ENCODE measurements at places on chromosomes 2 and 18.

GRCh38 chr2:236446521-236446920 is 123.1 kb upstream of the ACKR3 start:
- no peak for DNase-seq

DNA sequence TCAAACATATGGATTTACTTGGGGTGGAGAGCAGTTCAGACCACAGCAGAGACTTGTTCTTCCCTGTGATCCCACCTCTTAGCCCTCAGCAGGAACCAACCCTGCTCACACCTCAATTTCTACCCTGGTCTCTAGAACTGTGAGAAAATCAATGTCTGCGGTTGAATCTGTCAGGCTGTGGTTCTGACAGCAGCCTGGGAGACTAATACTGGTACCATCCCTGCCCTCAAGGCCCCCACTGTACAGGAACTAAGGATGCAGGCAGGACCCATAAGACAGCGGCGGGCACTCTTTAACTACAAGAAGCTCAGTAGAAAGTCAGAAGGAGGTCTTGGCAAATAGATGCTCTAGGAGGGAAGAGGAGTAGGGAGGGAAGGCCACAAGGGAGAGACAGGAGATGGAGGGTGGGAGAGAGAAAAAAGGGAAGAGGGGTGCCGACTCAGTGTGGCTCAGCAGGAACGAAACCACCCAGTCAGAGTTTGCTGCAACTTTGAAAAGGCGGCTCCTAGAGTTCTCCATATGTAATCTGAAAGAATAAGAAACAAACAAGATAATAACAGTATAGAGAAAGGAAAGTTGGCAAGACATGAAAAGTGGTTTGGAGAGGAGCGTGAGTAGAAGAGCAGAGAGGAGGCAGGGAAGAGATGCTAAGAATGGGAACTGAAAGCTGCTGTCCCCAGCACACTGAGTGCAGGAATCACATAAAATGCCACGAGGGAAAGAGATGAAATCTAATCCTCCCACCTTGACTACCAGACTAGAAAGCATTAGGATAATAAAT is 323.9 kb upstream of the ID2 start:
- DNase-seq, result no peak

- DNase-seq, result no peak
These were observed 57.1 kb upstream of the GPR45 start for GRCh38 chr2:105184420-105184819.

DNA sequence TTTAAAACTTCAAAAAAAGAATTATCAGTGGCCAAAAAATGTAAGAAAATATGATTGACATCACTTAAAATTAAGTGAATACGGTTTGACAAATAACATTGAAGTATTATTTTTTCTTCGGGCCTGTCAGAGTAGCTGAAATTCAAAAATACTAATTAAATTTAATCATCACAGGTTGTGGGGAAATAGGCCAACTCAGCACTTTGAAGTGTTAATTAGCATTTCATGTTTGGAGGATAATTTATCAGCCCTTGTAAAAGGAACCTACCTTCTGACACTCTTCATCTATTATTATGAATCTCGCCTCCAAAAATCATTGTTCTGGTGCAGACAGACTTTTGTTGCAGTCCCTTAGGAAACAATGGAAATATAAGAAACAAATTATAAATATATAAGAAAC is 17.6 kb upstream of the OR6B3 start:
- DNase-seq, result no peak

DNA sequence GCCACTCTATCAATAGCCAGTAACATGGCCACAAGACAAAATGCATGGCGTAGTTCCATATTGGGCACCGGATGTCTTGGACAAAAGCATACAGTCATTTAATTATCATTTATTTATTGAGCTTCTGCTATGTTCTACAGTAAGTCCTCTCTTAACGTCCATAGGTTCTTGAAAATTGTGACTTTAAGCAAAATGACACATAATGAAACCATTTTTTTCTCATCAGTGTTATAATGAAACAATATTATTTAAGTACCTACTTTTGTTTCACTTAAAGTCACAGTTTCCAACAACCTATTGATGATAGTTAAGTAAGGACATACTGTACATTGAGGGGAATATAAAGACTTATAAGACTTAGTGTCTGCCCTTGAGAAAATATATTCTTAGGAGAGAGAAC is 84.9 kb downstream of the XRCC5 start:
- no peak for DNase-seq

Data from stimulated activated CD8-positive, alpha-beta memory T cell treated with anti-CD3 and anti-CD28 coated beads, Interleukin-4, amount 100 ng/mL, for 48 hours (primary cell).